ENCODE measurements at places on chromosomes 3 and 15.
A peak's percentile ranks its signal among the peaks of the same experiment; 100 is the strongest.

GRCh38 chr3:3798631-3799113, 559 bp upstream of the LRRN1 start:
- peak; percentile 35 for DNase-seq

DNA sequence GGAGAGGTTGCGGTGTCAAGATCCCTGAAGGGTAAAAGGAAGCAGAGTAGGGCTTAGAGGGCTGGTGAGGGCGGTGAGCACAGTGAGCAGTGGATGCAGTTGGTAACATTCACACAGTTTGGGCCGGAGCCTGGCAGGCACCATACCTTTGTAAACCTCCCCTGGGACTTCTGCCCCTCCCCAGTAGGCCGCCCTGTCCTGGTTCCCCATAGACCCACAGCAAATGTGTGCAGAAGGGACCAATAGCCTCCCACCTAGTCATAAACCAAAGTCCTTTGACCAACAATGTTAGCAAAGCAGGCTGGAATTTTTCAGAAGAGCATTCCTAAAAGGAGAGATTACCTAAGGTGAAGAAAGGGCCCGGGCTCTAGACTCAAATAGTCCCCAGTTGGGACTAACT, 1.7 kb upstream of the PHGR1 start:
- DNase-seq = no peak

DNA sequence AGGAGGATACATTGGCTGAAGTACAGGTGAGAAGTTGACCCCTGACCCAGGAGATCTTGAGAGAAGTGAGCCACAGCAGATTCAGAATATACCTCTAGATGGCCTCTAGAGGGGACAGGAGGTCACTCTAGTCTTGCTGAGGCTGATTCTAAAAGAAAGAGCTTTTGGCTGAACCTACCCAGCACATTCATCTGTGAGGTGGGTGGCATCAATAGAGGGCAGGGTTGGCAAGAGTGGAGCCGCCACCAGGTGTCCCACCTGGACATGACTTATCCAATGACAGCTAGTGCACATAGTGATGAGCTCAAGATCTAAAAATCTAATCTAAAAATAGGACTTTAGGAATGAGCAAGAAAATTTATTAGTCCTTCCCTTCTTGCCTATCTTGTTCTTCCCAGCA, 51.6 kb downstream of the CYP19A1 start:
- DNase-seq = peak; percentile 45

- DNase-seq = no peak
Observed at GRCh38 chr3:159634483-159634882, 354.2 kb upstream of the IL12A start.

GRCh38 chr15:75149867-75150709, 51.6 kb upstream of the C15orf39 start:
- DNase-seq = no peak

DNA sequence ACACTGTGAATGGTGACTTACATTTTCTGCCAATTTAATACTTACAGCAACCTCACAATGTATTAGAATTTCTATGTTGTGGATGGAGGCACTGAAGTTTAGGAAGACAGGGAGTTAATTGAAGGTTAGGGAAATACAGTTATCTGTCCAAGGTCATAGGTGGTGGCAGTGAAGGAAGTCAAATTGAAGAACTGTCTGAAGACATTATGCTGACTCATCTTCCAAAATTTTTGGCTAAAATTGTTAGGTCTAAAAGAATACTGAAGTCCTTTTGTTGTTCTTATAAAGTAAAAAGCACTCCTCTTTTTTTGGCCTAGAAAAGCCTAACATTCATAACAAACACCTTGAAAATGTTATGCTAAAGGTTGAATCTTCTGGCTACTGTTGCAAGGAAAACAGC, 27.7 kb downstream of the EMC4 start:
- no peak for DNase-seq
